RKO (cell line): ENCODE measurements at places on chromosomes 1 and 21.
A peak's percentile ranks its signal among the peaks of the same experiment; 100 is the strongest.

DNA sequence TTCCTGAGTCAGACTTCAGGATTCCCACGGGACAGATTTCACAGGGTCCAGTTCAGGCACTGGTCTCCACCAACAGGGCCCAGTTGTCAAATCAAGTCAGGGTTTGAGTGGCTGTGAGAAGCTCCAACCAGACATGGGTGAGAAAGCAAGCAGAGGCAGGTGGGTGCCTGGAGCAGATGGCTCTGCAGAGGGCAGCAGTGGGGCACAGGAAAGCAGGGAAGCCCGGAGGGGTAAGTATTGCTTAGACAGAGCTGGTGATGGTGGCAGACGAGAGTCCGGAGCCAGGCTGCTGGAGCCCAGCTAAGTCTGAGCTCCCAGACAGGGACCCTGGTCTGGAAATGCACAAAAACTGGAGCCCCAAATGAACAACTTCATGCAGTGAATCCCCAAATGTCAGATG, 40.4 kb downstream of the RIMS3 start:
- DNase-seq: peak; percentile 19

DNA sequence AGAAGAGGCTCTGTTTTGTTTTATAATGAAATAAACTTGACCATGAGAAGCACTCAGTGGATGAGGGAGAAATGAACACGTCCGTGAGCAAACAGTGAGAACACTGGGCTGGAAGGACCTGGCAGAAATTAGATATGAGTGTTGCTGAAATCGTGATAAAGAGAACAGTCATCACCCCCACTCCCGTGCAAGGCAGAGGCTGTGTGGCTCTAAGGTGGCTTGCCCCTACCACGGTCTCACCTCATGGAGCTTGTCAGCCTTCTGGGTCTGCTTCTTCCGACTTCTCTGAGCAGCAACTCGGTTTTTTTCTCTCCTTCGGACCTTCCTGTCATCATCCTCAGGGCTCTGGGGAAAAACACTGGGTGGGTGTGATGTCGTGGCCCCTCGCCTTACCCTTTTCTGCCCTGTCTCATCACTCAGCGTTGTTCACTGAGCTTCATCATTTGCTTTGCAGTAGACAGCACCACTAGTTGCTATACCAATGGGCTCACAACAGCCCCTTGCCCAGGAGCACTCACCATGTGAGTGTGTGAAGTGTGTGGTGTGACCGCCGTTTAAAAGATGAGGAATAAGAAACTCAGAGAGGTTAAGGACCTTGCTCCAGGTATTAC, 2.8 kb downstream of the BATF3 start:
- no peak for DNase-seq

DNA sequence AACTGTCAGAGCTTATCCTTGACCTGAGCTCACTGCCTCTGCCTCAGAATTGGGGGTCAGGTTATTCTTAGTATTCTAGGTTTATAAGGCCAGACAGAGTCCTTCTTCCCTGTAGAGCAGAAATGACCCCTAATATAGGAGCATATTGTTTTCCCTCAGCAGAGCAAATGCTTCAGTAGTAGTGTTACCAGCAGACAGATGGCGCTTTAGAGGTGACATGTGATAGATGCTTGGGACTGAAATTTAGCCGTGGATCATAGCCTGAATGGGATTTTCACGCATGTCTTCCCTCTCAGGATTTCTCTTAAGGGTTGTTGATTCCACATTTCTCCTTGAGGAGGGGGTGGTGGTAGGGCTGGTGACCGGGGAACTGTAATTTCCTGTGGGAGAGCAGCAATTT, 24.5 kb downstream of the ADARB1 start:
- peak; percentile 30 for DNase-seq

DNA sequence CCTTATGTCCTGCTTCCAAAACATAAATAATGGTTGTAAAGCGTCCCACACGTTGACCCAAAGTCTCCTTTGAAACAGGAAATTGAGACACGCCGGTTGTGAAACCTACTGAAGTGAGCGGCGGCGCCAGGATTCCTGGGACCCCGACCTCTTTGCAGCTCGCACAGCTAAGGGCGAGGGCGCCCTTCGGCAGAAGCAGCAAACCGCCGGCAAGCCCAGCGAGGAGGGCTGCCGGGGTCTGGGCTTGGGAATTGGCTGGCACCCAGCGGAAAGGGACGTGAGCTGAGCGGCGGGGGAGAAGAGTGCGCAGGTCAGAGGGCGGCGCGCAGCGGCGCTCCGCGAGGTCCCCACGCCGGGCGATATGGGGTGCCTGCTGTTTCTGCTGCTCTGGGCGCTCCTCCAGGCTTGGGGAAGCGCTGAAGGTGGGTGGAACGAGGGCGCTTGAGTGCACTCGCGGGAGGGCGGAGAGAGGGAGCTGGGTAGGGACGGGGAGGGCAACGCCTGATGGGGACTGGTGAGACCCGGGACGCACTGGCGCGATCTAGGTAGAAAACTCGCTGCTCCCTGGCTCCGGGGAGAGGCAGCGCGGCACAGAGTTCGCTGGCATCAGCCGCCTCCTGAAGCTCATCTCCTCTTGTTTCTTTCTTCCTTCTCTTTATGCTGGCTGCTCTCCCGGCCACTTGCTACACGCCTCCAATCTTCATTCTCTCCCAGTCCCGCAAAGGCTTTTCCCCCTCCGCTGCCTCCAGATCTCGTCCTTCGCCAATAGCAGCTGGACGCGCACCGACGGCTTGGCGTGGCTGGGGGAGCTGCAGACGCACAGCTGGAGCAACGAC, at the start of gene CD1D:
TSS of gene CD1D (plus strand) at position 155 of the 836 bp plus-strand sequence. CDS start at position 362, 207 bp downstream.
- DNase-seq: no peak

- DNase-seq: no peak
These were observed 144.4 kb downstream of the CDC7 start for GRCh38 chr1:91645031-91645430.

- DNase-seq: no peak
These were observed 10.1 kb upstream of the EPRS1 start for GRCh38 chr1:220056374-220056773.

- DNase-seq: no peak
These were observed 45.1 kb downstream of the WNT9A start for GRCh38 chr1:227902641-227902990.

DNA sequence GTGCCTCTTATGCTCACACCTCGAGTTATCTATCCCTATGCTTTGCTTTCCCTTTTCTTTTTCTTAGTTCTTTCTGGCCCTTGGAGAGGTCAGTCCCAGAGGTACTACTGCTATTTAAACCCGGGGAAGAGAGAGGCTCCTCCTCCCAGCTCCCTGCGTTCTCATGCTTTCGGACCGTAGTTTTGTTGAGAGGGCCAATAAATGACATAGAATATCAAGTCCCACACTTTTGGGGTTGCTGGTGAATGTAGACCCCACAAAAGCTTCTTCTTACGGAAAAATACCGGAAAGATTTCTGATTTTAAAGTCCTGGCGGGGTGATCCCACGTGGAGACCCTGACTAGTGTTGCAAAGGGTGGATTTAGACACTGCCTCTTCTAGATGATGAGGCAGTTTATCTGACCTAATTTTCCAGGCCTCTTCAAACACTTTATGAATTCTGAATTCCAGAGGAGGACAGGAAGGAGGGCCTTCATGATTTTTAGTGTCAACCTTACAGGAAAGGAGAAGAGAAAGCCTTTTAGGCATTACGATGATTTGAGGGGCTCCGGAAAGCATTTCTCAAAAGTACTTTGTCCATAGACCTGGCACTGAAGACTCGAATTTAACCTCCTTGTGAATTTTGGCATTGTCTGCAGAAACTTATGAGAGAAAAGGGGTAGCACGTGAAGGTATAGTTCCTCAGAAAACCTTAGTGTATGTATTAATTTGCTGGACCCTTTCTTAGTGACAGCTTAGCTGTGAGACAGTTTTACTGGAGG, 694 bp downstream of the TMEM167B start:
- DNase-seq: peak; percentile 77
